ENCODE measurements at places on chromosomes 11 and 22. TPM values are rescaled to one million over a fixed set of nuclear protein-coding genes. Genes with fewer than 3 reads are reported as not detected.

GRCh38 chr11:126874276-126874675, 126.3 kb downstream of the KIRREL3 start:
- H3K4me1 ChIP-seq = no peaks in the 10 kb centered on the region
- no peaks in the 10 kb centered on the region for H3K27me3 ChIP-seq
- DNase-seq = no peak
- no peak overlapping the region for H3K27ac ChIP-seq

DNA sequence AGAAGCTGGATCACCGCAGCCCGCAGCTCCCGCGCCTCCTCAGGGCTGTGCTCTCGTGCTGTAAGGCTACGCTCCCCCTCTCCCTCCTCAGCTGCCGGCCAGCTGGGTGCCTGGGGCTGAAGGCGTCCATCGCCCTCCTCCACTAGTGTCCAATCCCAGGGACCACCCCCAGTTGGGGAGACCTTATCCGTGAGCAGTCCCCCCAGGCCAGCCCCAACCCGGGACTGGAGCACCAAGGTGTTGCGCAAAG, 1.2 kb downstream of the AP5B1 start:
- no peak for DNase-seq
- peaks cover 27% of the 10 kb centered on the region for H3K4me1 ChIP-seq
- H3K4me3 ChIP-seq = peak overlapping the region; percentile 84
- no peaks in the 10 kb centered on the region for H3K27me3 ChIP-seq
- no peak overlapping the region for H3K27ac ChIP-seq

- H3K36me3 ChIP-seq = no peaks in the 10 kb centered on the region
- H3K27ac ChIP-seq = no peak overlapping the region
- no peak for DNase-seq
- no peak overlapping the region for H3K4me3 ChIP-seq
- no peaks in the 10 kb centered on the region for H3K4me1 ChIP-seq
- no peaks in the 10 kb centered on the region for H3K27me3 ChIP-seq
These were observed 143.6 kb upstream of the TRPC6 start for GRCh38 chr11:101727451-101727850.

DNA sequence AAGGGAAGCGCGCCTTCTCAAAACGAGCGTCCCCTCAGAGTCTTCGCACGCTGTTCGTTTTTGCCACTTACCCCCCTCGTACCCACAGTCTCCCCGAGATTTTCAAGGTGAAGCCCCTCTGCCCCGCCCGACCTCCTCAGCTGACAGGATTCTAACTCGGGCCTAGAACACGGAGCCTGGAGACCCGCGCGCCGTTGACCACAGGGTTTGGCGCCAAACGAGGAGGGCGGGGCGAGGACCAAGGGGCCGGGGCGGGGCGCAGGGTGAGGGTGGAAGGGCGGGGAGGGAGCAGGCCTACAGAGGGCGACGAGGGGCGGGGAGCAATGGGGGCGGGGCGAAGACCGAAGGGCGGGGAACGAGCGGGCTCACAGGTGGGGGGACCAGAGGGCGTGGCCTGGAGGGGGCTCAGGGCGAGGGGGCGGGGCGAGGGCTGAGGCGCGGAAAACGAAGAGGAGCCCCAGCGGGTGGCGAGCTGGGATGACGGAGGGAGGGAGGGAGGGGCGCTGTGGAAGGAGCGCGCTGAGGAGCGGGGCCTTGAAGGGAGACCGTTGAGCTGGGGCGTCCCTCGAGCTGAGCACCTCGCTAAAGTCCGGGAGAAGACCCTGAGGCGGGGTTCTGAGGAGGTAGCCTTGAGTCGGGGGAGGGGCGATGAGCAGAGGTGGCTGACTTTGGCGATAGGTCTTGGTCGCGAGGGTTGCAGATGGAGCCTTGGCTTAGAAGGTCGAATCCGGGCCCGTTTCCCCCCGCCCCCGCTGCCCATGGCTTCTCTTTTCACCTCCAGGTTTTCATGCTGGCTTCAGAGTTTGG, at the start of gene DMC1:
Gene DMC1, minus strand, starts transcription at position 212 of the 807 bp plus-strand sequence. CDS start 1,927 bp downstream, outside the sequence.
- peaks cover 17% of the 10 kb centered on the region for H3K4me1 ChIP-seq
- peak within 1 kb of the TSS; percentile 68 for H3K4me3 ChIP-seq
- no peaks in the 10 kb centered on the region for H3K27me3 ChIP-seq
- H3K36me3 ChIP-seq = no peaks in the 10 kb centered on the region

DNA sequence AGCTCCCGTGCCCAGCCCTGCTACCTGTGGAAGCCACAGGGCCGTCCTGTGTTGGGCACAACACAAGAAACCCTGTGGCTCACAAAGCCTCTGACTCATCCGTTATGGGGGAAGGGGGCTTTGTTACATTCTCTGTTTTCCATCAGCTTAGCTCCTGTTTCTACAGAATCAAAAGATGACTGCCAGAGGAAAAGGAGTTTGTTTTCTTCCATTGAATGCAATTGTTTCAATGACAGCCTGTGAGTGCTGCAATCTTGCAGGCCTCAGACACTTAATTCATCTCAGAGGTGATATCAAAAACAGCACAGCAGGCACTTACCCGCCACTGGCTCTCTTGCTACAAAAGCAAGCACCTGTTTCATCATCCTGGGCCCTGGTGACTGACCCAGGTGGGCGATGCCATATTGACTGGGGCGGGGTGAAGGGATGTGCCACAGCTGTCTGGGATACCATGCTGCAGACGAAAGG, 194.3 kb downstream of the OPCML start:
- H3K36me3 ChIP-seq = no peaks in the 10 kb centered on the region
- H3K27me3 ChIP-seq = no peaks in the 10 kb centered on the region
- no peak overlapping the region for H3K4me3 ChIP-seq
- DNase-seq = no peak

DNA sequence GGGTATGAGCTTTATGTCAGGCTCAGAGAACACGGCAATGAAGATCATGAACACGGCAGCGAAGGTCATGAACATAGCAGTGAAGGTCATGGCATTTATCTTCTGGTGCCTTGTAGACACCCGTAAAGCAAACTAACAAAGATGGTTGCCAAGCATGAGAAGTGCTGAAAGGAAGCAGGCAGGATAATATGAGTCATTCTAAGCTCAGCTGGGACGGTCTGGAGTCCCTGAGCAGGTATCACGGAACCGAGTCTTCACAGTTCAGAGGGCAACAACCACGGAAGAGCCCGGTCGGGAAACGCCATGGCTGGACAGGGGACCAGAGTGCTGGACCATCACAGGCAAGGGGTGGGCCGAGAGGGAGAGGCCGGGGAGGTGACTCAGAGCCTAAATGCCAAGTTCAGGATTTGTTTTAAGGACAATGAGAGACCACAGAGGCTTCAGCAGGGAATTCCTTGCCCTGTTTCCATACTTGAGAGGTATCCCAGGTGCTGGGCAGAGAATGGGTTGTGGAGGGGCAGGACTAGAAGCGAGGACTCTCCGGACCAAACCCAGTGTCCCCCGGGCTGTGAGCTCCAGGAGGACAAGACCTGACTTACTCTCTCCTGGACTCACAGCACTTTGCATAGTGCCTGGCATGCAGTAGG, 13.1 kb upstream of the MS4A10 start:
- H3K27ac ChIP-seq = no peak overlapping the region
- H3K4me3 ChIP-seq = no peak overlapping the region
- no peak for DNase-seq
- no peaks in the 10 kb centered on the region for H3K27me3 ChIP-seq
- no peaks in the 10 kb centered on the region for H3K36me3 ChIP-seq
- H3K4me1 ChIP-seq = peaks cover 4% of the 10 kb centered on the region

Gene TMEM86A
- 3.1 TPM for total RNA-seq

- H3K36me3 ChIP-seq = no peaks in the 10 kb centered on the region
- H3K4me1 ChIP-seq = peaks cover 6% of the 10 kb centered on the region
- no peak overlapping the region for H3K4me3 ChIP-seq
- H3K27me3 ChIP-seq = peaks cover 65% of the 10 kb centered on the region
- DNase-seq = no peak
These were observed 15.7 kb upstream of the PAX6 start for GRCh38 chr11:31826536-31827438.

DNA sequence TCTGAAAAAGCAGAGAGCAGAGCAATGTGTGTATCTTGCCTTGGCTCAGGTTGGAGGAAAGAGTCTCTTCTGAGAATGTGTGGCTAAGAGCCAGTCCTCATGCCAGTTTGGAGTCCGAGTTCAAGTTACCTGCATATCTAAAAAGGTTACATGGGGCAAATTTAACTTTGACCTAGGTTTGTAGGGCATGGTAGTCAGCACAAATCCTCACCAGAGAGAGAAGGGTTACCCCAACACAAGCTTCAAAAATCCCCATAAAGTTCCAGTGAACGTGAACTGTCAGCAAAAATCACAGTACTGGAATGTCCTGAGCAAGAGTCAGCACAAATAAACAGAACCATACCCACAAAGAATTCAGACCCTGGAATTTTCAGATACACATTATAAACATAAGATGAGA, 13.8 kb downstream of the SDHD start:
- no peak overlapping the region for H3K4me3 ChIP-seq
- DNase-seq = no peak
- no peaks in the 10 kb centered on the region for H3K4me1 ChIP-seq
- H3K36me3 ChIP-seq = peaks cover 12% of the 10 kb centered on the region
- no peak overlapping the region for H3K27ac ChIP-seq

Gene OR5AL1
- total RNA-seq = not detected

Gene KCNQ1OT1
- 0.72 TPM for total RNA-seq
